ENCODE measurements at places on chromosomes 2 and 18.

GRCh38 chr2:122062506-122062905 lies 307.1 kb downstream of the TSN start:
- DNase-seq = no peak

DNA sequence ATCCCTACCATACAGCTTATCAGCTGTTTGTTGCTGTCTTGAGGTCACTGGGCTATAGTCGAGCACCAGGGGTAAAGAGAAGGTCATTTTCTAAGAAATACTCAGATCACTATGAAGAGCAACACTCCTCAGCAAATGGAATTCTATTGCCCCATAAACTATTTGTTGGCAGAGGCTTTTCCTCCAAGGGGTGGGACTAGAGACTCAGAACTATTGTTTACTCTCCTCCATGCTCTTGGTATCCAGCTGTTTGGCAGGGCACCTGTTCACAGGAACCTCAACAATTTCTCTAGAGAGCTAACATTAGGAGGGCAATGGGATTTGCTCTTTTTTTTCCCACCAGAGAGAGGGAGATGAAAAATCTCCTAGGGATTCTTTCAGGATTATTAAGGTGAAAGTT lies 249.1 kb upstream of the SPRED2 start:
- DNase-seq = no peak

GRCh38 chr2:109302319-109302718 lies 173.3 kb downstream of the SH3RF3 start:
- DNase-seq = no peak

GRCh38 chr2:196961889-196962288 lies 35.4 kb upstream of the PGAP1 start:
- DNase-seq = no peak

DNA sequence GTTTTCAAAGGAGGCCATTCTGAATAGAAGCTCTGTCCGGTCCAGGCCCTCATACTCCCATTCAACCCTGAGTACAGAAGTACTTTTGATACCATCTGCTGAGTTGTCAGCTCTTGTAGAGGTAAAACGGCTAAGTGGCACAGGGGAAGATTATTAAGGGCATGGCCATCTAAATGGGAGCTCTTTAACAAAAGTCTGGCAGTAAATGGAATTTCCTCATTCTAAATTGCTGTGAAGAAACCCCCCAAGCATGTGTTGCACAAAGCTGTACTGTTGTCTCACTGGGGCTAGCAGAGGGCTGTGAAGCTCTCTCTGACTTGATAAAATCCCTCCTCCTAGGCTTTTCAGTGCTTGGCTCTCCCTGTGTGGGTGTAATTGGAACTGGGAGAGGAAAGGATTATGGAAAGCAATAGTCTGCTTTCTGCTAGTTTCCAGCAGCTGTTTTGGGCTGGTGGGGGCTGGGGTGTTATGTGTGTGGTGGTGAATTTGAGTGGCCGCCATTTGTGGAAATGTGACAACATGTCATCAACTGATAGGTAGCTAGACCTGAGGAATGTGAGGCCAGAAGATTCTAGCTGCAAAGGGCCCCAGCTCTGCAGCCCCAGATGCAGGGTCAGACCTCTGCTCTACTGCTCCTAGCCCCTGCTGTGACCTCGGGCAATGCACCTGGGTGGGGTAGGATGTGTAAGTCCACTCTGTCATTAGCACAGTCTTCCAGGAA lies 65.1 kb downstream of the MAP4K4 start:
- DNase-seq = no peak

DNA sequence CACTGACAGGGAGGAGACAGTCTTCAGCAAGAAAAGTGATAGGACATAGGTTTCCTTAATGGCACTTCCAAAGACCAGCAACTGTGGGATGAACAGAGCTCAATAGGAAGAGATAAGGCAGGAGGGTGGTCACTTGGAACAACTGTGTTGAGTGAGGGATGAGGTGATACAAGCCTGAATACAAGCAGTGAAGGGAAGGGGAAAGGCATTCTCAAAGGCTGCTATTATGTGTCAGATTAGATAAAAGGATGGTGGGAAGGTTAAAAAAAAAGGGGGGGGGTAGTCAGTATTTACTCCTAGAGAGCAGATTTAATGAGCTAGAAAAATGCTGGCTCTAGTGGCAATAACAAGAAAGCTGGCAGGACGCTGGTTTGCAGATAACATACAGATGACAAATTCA lies 25.7 kb downstream of the CCBE1 start:
- DNase-seq = no peak

DNA sequence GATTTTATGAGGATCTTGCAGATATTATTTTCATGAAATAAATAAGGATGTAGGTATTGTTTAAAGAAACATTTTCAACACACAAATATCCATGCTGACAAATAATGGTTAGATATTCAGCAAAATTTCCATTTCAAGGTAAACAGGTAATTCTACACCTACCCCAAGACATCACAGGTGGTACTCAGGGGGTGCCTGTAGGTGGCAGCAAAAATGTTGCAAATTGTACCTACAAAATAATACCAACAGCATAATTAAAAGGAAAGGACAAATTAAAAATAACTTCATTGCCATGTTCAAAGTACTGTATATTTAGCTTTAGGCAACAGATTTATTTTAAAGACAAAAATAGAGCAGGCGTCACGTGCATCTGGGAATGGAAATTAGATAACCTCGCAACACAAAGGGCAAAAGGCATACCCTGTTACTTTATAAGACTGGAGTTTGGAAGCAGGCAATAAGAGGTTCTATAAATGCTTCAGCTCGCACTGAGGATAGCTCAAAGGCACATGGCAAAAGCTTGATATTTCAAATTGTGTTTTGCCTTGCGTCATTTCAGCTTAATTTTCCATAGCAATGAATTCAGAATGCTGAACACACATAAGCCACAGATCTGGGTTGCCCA lies 630.5 kb downstream of the TDRD15 start:
- no peak for DNase-seq

DNA sequence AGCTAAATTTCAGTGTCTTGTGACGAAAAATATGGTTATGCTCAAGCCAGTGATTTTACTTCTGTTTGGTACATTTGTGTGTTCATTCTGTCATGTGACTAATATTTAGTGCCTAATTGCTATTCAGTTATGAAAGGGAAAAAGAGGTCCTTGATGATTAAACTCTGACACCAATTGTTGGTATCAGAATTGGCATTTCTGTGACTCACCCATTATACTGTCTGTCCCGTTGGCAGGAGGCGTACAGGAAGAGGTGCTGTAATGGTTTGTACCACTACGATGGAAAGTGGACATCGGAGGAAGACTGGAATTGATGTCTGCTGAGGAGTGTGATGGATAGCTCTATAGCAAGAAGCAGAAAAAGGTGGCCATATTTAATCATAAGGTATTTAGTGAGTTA lies 310.4 kb upstream of the CCDC68 start:
- no peak for DNase-seq

DNA sequence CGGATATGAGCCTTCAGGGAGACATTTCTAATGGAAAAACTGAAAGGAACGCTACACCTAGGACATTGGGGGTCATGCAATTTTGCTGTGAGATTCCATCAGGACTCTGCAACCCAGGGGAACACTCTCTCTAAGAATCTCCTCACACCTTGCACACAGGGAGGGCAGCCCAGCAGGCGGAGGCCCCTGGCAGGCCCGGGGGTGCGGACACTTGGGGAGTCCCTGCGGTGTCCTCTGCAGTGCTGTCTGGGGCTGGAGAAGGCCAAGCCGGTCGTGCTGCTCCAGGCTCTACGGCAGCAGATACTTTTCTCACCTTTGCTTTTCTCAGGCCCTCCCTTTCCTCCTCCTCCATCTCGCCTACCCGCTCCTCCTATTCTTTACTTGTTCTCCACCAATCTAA lies 54.7 kb upstream of the FAM110C start:
- no peak for DNase-seq

DNA sequence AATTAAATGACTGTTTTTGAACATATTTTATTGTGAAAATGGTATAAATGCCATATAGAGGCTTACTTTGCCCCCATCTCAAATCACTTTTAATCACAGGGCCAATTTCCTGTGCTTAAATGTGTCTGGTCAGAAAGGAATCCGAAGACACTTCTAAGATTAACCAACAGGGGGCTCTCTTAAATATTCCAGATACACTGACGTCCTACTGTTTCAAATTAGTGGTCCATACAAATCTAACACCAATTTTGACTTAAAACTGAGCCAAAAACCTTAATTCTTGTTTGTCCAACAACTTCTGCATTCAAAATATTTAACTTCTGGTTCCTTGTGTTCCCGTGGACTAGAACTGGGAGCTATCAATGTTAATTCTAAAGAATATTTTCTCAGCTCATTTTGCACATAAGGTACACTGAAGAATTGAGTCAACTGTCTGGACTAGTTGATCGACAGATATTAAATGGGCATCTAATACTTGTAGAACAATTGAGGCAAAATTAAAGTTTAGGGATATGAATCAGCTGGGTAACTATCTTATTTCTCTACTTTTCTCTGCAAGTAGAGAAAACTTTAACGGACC lies 557.5 kb downstream of the ARHGAP15 start:
- DNase-seq = peak; percentile 59

GRCh38 chr2:36578343-36579296 lies 19.3 kb downstream of the FEZ2 start:
- no peak for DNase-seq

GRCh38 chr2:217740178-217740577 lies 262.6 kb downstream of the TNS1 start:
- no peak for DNase-seq

- peak; percentile 36 for DNase-seq
These were observed 130.4 kb downstream of the COL4A4 start for GRCh38 chr2:227033471-227034148.

DNA sequence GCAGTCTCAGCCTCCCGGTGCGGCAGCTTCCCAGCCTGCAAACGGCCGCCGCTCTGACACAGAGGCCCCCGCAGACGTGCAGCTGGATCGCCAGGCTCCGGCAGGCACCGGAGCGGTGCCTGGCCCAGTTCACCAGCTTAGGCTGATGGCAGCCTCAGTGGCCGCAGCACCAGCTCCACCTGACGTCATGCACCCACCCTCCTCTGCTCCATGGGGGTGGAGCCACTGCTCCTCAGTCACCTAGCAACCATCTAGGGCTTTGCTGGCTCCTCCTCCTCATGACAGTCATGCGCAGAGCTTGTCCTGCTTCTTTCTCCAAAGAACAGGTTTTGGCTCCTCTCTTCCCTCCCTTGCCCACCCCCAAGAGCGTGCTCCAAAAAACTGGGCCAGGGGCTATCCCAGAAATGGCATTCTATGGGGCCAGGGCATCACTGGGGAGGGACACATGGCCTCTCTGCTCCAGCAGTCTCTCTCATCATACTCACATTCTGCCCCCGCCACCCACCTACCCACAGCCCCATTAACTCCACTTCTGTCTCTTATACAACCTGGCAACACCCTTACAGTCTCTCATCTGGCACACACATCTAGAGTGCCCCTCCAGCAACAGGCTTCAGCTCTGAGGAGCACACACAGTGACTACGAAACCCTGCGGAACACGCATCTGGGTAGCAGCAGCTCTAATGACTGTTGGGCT lies 5.5 kb downstream of the DCTN1 start:
- no peak for DNase-seq

GRCh38 chr2:12507295-12507694 lies 209.4 kb upstream of the TRIB2 start:
- peak; percentile 99 for DNase-seq

DNA sequence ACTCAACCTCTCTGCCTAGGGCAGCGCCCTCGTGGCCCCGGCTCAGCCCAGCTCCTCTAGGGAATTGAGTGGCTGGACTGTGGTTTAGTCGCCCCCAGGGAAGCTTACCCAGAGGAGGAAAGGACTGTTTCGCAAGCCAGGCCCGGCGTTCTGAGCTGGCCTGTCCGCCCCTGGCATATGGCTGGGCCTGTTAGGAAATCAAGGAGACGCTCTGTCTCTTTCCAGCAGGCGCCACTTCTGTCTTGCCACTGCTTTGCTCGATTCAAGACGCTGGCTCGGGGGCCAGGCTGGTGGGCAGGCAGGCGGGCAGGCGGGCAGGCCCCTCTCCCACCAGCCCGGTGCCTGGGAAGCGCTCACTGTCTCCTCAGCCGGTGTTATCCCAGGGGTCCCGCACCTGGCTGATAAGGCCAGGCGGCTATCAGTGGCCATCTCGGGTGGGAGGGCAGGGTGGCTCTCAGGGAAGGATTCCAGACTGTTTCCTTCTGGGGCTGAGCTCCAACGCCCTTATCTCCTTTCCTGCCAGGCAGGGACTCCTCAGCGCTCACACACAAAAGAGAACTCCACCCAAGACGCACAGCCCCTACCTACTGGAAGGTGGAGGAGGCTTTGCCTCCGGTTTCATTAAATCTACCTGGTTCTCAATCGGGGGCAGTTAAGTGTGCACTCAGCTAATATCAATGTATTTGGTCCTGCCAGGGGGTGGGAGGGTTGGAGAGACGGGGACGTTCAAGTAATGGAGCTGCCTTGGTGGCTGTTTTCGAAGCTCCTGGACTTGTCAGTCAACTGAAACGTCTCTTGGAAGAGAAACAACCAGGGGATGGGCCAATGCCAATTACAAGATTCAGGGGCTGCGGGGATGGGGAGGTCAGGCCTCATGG lies 109.1 kb downstream of the SMAD7 start:
- DNase-seq = peak; percentile 93

DNA sequence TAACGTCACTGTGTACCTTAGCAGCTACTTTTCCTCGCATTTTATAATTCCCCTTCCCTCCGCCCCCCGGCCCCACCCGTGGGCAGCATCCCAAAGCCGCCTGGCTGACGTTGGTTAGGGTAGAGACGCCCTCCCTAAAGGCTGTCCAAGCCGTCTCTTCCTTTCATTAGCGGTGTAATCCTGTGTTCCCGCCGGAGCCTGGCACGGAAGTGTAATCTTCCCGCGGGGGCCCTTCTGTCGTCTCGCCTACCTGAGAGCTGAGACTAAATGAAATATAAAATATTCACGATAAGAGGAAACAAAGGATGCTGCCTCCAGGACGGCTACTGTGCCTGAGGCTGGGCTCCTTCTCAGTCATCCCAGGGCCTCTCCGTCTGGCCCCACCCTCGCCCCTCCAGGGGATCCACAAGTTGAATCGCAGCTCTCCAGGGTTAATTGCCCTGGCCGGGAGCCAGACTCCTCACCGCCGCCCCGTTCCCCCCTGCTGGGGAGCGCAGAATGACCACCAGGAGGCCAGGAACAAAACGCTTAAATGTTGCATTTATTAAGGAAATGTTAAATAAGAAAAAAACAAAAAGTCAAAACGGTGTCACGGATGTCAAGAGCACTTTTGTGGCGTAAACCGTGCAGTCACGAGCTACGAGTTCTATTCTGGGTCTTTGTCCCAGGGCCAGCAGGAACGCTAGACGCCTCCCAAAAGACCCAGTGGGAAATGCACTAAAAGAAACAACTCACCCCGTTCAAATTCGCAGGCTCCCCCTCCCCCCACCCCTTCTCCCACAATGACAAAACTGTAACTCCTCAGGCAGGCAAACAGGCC lies 1.5 kb downstream of the RPRM start:
- DNase-seq = no peak

GRCh38 chr18:50832754-50833153 lies 12.9 kb upstream of the MRO start:
- DNase-seq = no peak

DNA sequence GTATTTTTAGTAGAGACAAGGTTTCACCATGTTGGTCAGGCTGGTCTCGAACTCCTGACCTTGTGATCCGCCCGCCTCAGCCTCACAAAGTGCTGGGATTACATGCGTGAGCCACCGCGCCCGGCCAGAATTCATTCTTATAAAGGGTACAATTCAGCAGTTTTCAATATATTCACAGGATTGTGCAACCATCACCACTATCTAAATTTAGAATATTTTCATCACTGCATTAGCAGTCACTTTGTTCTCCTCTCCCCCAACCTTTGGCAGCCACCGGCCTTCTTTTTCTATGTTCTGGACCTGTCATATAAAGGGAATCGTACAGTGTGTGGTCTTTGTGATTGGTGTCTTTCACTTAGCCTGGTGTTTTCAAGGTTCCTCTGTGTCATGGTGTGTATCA lies 40.7 kb downstream of the TCF7L1 start:
- no peak for DNase-seq

- DNase-seq = no peak
These were observed 747.5 kb upstream of the ZEB2 start for GRCh38 chr2:145267451-145267850.

Measured in NB4 (cell line).